ENCODE measurements at places on chromosomes 5 and 9.

DNA sequence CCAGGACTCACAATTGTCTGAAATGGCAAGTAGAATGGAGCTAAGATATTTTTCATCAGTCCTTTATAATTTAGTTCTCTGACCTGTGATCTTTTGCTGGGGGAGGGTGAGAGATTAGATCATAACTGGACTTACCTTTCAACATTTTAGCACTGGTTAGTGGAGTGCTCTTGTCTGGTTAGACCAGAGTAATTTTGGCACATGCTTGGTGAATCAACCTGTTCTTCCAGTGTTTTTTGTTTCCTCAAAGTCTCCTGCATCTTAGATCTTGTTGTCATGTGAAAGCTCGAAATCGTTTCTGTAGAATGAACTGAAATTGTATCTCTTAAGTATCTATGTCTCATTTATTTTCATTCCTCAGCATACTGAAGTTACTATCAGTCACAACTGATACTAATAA, 122.4 kb downstream of the TLE4 start:
- DNase-seq, result no peak

- DNase-seq, result no peak
Observed at GRCh38 chr9:98002808-98003207, 19.7 kb downstream of the ANP32B start.

DNA sequence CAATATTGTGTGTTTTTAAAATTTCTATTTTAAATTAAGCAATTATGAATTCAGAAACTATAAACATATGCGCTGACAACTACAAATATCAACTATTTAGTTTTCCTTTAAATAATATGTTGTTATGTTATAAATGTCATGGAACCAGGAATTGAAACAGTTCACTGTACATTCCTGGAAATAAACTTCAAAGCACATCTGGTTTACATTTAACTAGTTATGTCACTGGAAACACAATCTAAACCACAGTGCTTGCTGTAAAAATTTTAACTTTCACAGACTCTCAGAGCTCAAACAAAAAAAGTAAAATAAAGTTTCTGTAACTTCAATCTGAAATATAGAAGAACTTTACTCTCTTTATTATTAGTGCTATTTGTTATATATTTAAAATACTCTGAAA, 179.2 kb downstream of the FBN2 start:
- DNase-seq, result no peak

- peak; percentile 12 for DNase-seq
Observed at GRCh38 chr9:91328186-91328585, 33.5 kb downstream of the AUH start.

- no peak for DNase-seq
Observed at GRCh38 chr5:58041884-58042283, 418.0 kb downstream of the PLK2 start.

GRCh38 chr5:2530609-2531008, 220.9 kb downstream of the IRX2 start:
- no peak for DNase-seq

All from iris pigment epithelial cell (primary cell).